ENCODE measurements at places on chromosomes 3 and 15.

- no peak for DNase-seq
These were observed 110.5 kb downstream of the EPHB1 start for GRCh38 chr3:134905647-134905935.

DNA sequence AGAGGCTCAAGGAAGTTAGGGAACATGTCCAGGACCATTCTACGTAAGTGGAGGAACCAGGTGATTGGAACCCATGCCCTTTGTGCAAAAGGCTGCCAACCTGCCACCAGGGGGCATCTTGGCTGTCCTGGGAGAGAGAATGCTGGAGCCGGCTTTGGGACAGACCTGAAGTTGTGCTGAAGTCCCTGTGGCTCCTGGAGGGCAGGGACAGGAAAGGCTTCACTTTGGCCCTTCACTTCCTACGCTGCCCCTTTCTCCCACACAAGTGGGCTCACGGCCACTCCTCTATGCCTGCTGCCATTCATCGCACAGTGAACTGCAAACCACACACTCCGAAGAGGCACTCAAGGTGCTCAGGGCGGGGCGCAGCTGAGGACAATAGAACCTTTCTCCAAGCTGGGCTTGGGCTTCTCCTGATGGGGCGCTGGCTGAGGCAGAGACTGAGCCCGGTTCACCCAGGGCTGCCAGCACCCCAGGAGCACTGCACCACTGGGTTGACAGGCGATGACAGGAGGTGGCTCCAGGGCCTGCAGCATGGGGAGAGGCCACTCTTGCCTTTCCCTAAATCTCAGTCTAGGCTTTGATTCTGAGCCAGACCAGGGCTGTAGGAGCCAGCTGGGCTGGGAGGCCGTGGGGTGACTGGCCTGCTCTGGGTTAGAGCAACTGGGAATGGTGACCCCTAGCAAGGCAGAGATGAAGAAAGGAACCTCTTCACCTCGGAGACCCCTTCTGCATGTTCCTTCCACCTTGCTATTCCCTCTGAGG is 8.4 kb downstream of the SHF start:
- no peak for DNase-seq

GRCh38 chr3:124772081-124772831 is 42.0 kb downstream of the UMPS start:
- peak; percentile 75 for DNase-seq

DNA sequence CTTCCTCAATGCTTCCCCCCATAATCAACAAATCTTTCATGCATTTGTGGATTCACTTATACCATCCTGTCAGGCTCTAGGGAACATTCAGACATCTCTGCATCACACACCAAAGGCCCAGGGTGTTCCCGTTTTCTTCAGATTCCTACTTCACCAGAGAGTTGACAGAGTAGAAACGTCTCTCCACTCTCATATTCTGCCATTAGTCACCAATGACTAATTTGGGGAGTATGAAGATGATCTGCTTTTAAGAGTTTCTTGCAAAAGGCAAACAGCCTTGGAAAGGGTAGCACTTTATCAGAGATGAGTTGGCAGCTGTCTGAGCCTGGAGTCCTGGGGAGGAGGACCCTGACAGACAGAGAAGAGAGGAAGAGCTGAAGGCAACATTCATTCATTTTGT is 55.8 kb upstream of the DGKG start:
- peak; percentile 51 for DNase-seq

All from fibroblast of gingiva (primary cell).